ENCODE measurements at places on chromosomes 16 and 17.

- no peak for DNase-seq
Observed at GRCh38 chr17:32460054-32460453, 15.7 kb downstream of the PSMD11 start.

- DNase-seq, result no peak
Observed at GRCh38 chr17:67718325-67718941, 697 bp downstream of the NOL11 start.

DNA sequence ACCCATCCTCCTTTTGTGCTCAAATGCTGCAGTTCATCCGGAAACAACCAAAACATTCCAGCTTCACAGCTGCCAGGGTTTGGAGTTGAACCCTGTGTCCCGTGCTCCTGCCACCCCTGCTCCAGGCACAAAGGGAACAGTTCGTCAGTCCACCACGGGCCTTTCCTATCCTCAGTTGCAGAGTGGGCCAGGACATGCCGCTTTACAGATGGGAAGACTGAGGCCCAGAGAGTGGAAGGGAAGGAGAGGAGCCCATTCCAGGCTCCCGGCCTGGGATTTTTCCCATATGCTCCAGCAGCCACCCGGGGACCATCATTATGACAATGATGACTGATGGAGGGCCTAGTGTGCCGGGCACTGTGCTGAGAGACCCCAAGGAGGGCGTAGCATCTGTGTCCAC lies 27.6 kb downstream of the RAI1 start:
- no peak for DNase-seq

DNA sequence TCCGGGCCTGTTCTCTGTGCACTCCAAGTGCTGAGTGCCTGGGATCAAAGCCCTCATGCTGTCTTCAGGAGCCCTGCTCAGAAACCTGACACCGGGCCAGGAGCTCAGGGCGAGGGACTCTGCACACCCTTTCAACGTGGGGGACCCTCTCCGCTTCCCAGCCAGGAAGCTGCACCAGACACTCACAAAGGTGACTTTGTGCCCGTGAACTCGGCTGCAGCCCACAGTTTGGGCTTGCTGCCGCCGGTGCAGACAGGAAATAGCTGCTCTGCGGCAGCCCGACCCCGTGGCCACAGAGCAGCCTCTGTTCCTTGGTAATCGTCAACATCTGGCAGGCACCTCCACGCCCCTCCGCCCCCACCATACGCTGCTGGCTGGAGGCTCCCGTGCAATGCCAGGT lies 93.4 kb upstream of the METRNL start:
- DNase-seq, result peak; percentile 37

DNA sequence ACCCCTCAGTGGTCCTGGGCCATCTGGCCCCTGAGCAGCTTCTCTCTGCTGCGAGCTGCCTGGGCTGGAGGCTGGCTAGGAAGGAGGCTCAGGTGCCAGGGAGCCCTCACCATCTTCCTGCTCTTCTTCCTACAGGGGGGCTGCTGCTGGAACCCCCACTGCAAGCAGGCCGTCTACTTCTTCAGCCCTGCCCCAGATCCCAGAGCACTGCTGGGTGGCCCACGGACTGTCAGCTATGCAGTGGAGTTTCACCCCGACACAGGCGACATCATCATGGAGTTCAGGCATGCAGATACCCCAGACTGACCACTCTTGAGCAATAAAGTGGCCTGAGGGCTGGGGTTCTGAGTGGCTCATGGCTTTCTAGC lies 46.1 kb downstream of the PRMT7 start:
- no peak for DNase-seq

GRCh38 chr17:70668276-70668937 lies 499.1 kb downstream of the KCNJ2 start:
- no peak for DNase-seq

DNA sequence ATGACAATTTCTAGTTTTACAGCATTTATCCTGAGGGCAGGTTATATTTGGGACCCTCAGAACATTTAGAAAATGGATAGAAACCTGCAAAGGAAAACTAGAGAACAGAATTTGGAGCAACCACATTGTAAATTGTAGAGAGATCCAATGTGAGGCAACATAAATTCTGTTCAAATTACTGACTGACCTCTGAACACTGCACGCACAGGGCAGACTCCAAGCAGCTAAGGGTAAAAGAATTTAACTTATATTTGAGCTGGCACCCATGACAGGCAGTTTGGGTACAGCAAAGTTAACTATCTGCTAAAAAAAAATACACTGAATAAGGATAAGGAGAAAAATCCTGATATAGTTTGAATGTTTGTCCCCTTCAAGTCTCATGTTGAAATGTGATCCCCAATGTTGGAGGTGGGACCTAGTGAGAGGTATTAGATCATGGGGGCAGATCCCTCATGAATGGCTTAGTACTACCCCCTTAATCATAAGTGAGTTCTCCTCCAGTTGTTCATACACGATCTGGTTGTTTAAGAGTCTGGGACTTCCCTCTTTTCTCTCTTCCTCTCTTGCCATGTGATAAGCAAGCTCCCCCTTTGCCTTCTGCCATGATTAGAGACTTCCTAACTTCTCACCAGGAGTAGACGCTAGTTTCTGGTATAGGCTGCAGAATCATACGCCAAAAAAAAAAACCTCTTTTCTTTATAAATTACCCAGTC lies 75.7 kb downstream of the FBXL20 start:
- DNase-seq, result no peak

DNA sequence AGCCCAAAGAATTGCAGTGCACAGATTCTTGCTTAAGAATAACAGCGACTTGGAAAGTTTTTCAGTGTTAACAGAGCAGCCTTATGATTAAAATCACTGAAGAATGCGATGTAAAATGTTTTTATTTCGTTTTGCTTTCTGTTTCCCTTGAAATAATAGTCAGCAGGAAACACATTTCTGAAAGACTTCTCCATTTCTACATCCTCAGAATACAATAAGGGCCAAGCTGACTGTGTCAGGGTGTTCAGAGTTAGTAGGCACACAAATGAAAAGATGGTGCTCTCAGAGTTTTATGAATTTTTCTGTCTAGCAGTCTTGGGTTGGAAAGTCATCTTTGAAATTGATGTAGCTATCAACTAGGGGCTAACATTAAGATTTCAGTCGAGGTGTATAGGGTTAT lies 582.9 kb upstream of the RBFOX1 start:
- DNase-seq, result no peak

DNA sequence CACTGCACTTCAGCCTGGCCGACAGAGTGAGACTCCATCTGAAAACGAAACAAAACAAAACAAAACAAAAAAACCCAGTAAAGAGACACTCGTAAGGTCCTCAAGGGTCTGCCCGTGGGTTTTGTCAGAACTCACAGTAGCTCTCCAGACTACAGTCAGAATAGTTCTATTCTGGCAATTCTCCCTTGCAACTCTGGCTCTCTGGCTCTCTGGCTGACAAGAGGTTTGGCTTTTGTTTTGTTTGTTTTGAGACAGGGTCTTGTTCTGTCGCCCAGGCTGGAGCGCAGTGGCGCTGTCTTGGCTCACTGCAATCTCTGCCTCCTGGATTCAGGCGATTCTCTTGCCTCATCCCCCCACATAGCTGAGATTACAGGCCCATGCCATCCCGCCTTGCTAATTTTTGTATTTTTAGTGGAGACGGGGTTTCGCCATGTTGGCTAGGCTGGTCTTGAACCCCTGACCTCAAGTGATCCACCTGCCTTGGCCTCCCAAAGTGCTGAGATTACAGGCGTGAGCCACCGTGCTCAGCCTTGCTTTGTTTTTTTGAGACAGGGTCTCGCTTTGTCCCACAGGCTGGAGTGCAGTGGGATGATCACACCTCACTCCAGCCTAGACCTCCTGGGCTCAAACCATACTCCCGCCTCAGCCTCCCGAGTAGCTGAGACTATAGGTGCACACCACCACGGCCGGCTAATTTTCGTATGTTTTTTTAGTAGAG lies 20.5 kb upstream of the CHP2 start:
- no peak for DNase-seq

DNA sequence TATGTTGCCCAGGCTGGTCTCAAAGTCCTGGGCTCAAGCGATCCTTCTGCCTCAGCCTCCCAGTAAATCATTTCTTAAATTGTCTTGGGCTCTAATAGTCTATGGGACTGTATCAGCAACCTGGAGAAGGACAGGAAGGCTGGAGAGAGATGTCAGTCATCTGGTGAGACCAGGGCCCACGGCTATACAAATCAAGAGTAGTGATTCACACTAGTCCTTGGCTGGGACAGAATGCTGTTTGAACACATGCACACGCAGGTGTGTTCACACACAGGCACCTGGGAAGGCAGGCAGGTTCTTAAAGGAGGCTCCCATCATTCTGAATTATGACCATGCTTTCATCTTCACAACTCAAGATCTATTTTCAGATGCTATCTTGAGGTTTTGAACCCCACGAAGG lies 14.1 kb downstream of the NQO1 start:
- DNase-seq, result no peak

DNA sequence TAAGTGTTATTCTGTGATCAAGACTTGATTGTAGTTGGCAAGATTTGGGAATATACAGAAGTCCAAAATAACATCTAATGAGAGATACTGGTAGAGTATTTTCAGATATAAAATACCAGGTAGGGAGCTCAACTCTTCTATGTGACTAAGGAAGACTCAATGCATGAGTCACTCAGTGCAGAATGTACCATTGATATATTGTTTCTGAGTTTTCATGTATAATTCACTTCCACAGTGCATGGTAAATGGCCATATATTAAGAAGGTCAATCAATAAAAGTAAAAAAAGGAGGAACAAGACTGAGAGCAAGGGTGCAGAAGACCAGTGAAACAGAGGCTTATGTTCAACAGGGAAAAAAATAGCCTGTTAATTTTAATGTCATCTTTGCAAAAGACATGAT lies 1387.9 kb downstream of the CDH8 start:
- DNase-seq, result no peak

DNA sequence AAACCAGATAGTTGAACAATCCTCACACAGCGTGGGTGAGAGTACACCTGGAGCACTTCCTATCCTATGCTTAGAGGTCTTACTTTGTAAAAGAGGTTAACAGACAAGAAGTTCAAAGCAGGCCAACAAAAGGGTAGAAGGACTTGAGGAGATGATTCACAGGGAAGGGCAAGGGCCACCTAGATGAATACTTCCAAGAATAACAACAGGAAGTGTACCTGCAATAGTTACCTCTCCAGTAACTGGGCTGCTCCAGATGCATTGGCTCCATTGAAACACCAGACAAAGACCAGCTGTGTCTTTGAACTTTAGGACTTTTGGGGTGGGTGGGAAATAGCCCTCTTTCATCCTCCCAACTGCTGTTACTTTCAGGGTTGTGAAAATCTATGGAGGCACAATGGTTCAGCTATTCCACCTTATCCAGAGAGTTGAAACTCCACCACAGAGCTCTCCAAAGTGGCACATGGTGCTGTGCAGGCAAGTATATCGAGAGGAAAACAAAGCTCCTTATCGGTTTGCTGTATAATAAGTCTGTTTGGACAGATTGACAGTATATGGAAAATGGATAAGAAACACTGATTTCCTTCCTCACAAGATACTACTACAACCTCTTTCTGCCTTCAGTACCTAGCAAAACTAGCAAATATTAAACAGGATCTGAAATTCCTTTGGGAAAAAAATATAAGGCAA lies 22.7 kb downstream of the RNF43 start:
- no peak for DNase-seq
